Activated CD8-positive, alpha-beta T cell treated with anti-CD3 and anti-CD28 coated beads for 36 hours (primary cell): ENCODE measurements at places on chromosomes 12 and 14. TPM values are rescaled to one million over a fixed set of nuclear protein-coding genes. Genes with fewer than 3 reads are reported as not detected.

GRCh38 chr14:47526591-47527244 is 148.7 kb downstream of the MDGA2 start:
- DNase-seq = no peak

DNA sequence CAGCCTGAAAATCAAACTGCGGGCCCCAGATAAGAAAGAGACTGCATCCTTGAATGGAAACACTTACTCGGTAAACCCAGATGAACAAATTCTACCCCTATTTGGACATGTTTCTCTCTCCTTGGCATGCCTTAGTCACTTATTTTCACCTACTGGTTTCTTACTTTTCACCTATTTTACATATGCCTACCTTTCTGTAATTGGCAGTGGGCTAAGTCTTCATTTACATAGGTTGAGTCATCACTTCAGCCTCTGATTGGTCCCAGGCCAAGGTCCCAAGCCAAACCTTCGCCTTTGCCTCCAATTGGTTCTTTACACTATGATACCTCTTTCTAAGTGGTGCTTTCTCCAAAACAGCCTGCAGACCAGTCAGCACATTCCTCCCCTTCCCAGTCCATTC is 111.3 kb downstream of the DYRK2 start:
- peak; percentile 7 for DNase-seq

DNA sequence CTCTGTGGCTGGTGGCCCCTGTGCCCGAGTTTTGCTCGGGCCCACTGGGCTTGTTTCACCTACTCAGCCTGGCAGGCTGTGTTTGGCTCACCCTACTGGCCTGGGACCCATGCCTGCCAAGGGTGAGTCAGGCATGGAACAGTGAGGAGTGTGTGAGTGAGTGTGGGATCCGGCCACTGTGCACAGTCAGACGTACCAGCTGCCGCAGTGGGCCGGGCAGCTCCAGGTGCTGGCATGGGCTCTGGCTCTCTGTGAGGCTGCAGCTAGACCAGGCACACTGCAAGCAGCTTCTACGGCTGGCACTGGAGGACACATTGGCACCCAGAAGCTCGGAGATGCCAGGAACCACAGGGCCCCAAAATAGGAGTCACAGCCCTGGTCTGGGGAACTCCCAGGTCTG is 40.6 kb downstream of the HSD17B6 start:
- DNase-seq = no peak

DNA sequence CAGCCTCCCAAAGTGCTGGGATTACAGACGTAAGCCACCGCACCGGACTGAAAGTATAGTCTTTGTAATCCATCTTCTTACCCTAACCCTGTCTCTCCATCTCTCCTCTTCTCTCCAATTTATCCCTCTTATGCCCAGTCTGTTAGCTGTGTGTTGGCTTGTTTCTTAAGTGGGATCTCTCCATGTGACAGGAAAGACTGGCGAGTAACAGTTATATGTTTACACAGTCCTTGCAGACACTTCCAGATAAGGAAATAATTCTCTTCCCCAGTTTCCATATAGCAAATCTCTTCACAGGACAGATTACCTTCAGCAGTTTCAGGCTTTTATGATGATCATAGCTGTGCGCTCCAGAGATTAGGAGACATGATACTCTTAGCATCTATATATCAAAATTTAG is 16.0 kb upstream of the DIP2B start:
- DNase-seq = no peak

LYZ gene
- not detected for total RNA-seq

- DNase-seq = no peak
Observed at GRCh38 chr12:104648756-104649155, 192.0 kb downstream of the CHST11 start.

DDX55 gene
- 55.4 TPM for total RNA-seq

- no peak for DNase-seq
Observed at GRCh38 chr12:74426091-74426490, 111.5 kb upstream of the ATXN7L3B start.

DNA sequence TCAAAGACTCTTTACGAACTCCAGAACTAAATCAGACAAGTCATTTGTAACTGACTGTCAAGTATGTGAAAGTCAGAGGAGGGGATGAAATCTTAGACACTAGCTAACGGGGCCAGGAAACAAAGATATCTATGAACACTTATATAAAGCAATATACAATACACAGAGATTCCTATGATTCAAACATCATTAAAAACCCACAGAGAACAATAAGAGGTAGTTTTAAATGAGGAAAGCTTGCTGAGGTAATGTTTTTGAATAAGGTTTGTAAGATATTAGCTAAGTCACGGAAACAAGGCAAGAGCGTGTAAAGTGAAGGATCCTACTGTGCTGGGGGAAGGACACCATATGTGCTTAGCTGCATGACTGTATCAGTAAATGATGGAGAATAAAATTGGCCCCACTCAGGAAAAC is 36.7 kb downstream of the SAV1 start:
- no peak for DNase-seq

IRF9 gene
- total RNA-seq = 118 TPM

DNA sequence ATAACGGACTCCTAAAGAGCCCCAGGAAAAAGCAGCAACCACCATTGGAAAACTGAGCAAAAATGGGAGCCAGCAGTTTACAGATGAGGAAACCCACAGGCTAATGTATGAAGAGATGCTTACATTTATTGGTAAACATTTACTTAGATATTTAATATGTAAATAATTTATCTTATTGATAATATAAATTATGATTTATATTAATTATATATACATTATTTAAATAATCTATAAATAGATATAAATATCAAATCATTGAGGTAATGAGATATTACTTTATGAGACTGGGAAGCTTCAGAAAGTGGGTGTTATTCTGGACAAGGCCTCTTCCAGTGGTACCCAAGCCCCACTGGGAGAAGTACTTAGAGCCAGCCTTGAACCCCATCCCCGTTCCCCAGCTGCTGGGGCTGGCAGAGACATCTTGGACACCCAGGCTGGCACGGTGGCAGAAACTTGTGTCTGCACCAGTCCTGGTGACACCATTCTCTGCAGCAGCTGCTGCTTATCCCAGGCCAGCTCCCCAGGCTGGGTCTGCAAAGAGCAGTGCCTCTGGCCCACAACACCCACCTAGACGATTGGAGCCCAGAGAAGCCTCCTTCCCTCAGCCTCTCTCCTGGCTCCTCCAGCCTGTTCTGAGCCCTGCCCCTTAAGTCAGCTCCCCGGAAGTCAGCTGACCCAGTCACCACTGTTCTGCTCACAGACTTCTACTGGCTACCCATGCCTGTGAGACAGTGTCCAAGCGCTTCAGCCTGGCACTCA is 25.9 kb downstream of the ISCA2 start:
- DNase-seq = no peak

A2ML1 gene
- total RNA-seq = not detected

P2RX2 gene
- total RNA-seq = not detected

TSHR gene
- not detected for total RNA-seq

GRCh38 chr12:90990611-90991010 is 14.2 kb downstream of the EPYC start:
- no peak for DNase-seq

TIMM9 gene
- total RNA-seq = 71.8 TPM

DNA sequence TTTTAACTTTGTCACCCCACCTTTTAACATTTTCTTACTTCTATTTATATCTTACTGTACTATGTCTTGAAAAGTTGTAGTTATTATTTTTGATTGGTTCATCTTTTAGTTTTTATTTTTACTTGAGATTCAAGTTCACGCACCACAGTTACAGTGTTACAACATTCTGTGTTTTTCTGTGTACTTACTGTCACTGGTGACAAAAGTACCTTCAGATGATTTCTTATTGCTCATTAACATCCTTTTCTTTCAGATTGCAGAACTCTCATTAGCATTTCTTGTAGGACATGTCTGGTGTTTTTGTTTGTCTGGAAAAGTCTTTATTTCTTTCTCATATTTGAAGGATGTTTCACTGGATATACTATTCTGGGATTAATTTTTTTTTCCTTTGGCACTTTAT is 289.9 kb downstream of the BCAT1 start:
- DNase-seq = no peak

DNA sequence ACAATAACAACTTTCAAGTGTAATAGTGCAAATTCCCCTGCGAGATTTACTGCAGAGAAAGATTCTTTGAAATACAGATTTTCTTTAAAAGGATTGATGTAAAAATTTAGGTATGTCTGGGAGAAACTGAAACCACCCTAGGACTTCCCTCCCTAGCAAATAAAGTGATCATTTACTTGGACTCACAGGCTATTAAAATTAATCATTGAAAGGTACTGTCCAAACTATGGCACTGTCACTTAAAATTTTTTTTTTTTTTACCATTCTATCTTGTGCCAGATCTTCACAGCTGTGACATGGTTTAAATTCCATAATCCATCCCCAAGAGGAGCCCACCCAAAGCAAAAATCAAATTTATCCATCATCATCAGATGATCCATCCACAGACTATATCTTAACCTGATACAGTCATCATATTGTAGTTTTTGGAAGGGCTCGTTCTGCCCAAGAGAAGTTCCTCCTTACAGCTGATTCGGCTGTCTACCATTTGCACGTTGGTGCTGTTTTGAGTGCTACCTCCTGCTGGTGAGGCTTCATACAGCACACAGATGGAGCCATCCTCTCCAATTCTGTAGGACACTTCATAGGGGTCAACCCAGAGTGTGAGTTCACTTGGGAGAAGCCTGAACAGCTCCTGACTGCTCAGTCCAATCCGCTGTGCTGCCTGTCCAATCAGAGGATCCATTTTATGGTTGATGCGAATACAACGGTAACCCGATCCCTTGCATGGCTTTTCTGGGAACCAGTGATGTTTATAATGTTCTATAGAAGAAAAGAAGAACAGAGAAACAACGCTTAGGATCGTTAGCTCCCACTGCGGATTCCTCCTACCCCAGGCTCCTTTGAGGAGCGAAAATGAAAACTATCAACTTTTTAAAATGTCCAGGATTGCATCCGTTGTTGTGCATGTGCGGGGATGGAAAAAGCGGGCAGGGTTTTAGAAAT is 1.7 kb downstream of the BTG1 start:
- DNase-seq = peak; percentile 83

GRCh38 chr14:104149617-104150135 is 11.3 kb downstream of the KIF26A start:
- peak; percentile 67 for DNase-seq

ANO2 gene
- total RNA-seq = not detected

CLMN gene
- total RNA-seq = 0.59 TPM

DNA sequence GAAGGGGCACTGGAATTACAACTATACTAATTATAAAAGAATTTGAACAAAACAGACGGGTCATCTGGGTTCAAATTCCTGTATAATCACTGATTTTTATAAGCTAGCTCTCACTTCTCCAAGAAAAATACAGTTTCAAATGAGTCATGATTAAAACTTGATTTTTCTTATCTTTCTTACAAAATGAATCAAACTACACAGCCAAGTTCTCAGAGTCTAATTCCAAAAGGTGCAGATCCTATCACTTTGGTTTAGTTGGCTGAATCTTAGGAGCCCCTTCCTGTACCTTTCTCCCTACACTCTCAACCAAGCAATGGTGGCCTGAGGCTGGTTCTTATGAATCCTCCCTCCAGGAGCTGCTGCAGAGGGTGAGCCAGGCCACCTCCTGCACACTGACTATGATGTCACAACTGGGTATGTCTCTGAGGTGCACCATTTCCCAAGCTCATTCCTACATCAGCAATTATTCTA is 43.8 kb upstream of the BMP4 start:
- DNase-seq = no peak

DNA sequence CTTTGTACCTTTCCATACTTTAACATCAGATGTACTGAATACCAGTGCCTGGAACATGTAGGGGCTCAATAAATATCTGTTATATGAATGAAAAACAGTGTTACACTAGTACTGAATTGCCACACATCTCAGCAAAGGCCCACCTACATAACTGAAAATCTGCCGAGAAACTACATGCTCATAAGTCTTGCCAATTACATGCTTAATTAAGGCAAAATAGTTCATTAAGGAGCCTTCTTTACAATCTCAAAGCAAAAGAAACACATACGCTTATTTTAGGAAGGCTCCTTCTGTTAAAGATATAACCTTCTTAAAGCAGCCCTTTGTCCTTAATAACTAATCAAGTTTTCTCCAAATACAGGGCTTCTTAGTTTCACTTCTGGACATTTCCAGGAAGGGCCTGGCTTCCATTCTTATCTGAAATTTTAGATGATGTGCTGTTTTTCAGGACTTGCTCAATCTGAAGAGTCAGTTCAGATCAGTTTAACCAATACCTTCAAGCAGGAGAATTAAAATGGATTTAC is 11.5 kb downstream of the LIMA1 start:
- no peak for DNase-seq

STAC3 gene
- total RNA-seq = 2.1 TPM

DNA sequence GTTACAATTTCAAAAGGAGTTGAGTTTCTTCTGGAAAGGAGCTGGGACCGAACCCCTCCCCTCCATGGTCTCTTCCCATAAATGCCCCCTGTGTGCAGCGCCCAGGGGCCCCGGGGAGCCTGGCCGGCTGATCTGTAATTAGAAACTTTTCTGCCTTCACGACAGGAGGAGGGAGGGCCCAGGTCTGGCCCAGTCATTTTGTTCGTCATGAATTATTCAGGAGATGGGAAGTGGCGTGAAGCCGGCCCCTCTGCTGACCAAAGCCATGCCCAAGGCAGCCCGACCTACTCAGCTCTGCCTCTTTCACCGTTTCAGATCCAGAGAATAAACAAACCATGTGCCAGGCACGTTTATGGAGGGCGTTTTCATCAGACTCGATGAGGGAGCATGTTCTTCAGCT is 33.3 kb upstream of the MSI1 start:
- no peak for DNase-seq

DNA sequence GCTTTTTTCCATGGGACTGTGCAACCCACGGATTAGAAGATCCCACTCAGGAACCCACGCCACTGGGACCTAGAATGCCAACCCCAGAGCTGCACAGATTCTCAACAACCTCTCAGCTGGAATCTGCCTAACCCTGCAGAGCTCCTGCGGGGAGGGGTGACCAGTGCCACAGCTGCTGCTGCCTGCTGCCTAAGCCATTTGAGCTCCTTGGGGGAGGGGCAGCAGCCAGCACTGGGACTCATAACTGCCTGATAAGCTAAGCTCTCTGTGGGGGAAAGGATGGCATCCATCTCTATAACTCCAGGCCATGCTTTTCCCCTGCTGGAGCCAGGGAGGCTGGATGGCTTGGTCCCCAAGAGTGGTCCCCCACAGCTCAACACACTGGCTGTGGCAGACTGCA is 182.8 kb downstream of the SLC5A8 start:
- no peak for DNase-seq

OR6C75 gene
- total RNA-seq = not detected

GRCh38 chr12:109029411-109029810 is 8.5 kb upstream of the SVOP start:
- no peak for DNase-seq

- no peak for DNase-seq
Observed at GRCh38 chr12:113725557-113725876, 240.6 kb downstream of the RBM19 start.

DNA sequence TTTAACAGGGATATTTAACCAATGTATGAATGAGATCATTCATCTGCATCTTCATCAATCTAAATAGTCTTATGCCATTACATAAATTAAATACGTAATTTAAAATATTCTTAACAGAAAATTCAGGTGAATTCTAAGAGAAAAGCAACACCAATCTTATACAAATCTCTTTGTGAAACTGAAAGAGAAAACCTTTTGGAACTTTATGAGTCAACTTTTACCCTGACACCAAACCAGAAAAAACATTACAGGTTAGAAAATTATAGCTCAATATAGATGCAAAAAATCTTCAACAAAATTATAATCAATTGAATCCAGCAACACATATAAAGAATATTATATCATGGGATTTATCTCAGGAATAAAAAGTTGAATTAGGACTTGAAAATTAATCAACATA is 3.4 kb downstream of the GLIPR1L1 start:
- no peak for DNase-seq
